Neural crest cell (in vitro differentiated cells): ENCODE measurements at places on chromosomes 16 and 17.
A peak's percentile ranks its signal among the peaks of the same experiment; 100 is the strongest.

- DNase-seq: no peak
Observed at GRCh38 chr17:82274134-82275020, 877 bp upstream of the CSNK1D start.

GRCh38 chr17:64718058-64718457, 56.0 kb upstream of the SMURF2 start:
- DNase-seq: no peak

DNA sequence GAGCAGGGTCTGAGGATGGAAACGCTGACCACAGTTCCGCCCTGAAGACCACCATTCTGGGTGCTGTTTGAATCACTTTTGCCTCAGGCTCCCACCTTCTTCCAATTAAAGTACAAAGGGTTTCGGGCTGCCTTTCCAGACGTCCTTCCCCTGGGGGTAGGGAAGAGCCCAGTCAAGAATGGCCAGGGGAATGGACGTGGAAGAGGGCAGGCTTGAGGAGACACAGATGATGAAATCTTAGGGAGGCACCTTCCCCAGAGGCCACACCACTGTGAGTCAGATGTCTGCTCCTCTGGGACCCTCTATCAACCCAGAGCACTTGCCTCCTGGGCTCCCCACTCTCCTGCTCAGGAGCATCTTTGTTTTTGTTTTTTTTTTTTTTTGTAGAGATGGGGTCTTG, 27.5 kb upstream of the MTSS2 start:
- no peak for DNase-seq

- DNase-seq: peak; percentile 63
Observed at GRCh38 chr16:21083729-21084268, 66.8 kb downstream of the DNAH3 start.

DNA sequence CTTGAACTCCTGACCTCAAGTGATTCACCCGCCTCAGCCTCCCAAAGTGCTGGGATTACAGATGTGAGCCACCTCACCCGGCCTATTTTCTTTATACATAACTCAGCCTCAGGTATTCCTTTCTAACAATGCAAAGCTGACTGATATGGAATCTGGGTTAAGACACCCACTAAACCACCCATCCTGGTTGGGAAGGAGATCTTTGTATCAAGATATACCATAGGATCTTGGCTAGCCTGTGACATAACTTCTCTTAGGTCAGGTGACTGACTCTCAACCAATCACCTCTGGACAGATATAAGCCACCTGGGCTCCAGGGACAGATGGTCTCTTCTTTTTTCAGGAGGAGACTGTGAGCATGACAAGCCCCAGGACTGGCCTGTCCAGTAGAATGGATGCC, 51.2 kb upstream of the NKD1 start:
- DNase-seq: no peak
